ENCODE measurements at places on chromosomes 5 and 9.

GRCh38 chr9:16970321-16970720, 99.9 kb upstream of the BNC2 start:
- DNase-seq: no peak

DNA sequence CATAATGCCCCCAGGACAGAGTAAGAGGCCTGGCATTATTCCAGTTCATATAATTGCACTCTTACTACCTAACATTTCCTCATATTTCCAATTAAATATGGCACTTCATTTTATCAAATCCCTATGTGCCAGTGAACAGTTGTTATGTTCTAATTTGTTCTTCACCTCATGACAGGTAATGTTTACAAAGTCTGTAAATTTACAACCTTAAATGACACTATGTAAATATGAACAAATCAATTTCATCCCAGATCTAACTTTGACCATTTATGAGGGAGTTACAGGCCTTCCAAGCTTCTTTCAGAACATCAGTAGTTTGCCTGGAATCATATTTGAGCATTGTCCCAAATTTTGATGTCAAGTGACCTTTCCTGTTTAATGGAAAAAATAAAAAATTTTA, 592.6 kb upstream of the CDH6 start:
- DNase-seq: no peak

GRCh38 chr5:32311404-32312196, 1.1 kb downstream of the MTMR12 start:
- DNase-seq: no peak

GRCh38 chr5:151721087-151721646, 34.5 kb upstream of the SPARC start:
- peak; percentile 50 for DNase-seq

DNA sequence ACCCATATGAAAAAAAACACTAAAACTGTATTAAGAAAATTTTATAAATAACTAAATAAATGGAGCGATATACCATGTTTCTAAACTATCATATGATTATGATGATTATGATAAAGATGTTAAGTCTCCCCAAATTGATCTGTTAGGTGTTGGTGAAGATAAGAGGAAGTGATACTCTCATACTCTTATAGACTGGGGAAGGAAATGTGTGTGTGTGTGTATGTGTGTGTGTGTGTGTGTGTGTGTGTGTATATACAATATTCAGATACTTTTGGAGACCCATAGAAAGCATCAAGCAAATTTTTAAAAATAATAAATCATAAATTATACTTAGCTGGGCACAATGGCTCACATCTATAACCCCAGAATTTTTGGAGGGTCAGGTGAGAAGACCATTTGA, 62.9 kb downstream of the TMEM232 start:
- DNase-seq: no peak

DNA sequence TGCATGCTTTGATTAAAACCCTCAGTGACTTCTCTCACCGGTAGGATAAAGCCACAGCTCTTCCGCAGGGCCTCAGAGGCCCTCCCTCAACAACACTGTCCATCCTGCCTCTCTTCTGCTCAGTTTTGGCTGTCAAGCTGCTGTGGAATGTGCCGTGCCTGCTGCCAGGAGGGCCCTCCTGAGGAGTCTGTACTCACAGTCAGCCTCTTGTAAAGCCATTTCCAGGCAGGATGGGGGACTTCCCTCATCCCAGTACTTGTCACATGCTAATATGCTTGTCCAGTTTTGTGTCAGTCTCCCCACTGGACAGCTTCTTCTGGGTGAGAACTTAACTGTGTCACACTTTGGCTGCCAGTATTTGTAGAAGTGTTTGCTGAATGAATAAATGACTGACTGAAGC, 13.9 kb upstream of the DDX41 start:
- DNase-seq: no peak

- no peak for DNase-seq
These were observed 1028.5 kb downstream of the CDH18 start for GRCh38 chr5:18959535-18959934.
